Stimulated activated CD8-positive, alpha-beta memory T cell treated with anti-CD3 and anti-CD28 coated beads, Interleukin-4, amount 100 ng/mL, for 1 hour (primary cell): ENCODE measurements at places on chromosomes 6 and 20.
A peak's percentile ranks its signal among the peaks of the same experiment; 100 is the strongest.

DNA sequence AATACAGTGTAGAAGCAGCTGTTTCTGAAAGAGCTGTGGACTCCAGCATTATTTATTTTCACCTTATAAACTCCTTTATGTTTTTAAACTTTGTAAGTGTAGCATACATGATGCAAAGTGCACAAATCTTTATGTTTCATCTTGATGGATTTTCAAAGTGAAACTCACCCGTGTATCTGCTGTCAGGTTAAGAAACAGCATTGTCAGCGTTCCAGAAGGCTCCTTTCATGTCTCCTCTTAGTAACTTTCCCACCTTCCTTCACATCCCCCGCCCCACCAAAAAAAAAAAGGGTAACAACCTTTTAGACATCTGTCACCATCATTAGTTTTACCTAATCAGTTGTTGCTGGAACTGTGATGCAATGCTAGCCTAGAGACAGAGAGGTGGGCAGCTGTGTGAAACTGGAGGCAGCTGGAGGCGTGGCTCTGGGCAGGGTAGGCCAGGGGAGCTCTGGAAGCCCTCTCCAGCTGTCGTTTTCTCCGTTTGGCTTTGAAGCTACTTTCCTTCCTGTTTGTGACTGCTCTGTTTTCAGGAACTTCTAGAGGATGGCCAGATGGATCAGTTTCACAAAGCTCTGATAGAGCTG lies 7.2 kb downstream of the ACTR5 start:
- DNase-seq = no peak

DNA sequence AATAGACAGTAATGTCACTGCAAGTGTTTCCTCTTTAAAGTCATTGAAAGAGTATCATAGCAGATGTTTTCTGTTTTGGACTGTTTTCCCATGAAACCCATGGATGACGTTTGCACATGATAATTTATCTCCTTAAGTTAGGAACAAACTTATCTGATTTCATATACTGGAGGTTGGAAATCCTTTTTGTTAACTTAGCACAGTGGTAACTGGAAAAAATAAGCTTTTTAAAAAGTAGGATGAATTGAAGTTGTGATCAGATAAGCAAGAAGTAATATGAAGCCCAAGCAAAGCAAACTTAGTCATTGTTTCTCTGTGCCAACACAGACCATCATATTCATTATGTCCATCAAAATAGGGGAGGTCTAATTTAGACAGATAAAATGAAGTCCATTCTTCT lies 61.6 kb downstream of the PLCB4 start:
- no peak for DNase-seq

- DNase-seq = no peak
These were observed 56.5 kb downstream of the PRR18 start for GRCh38 chr6:166251655-166252054.

DNA sequence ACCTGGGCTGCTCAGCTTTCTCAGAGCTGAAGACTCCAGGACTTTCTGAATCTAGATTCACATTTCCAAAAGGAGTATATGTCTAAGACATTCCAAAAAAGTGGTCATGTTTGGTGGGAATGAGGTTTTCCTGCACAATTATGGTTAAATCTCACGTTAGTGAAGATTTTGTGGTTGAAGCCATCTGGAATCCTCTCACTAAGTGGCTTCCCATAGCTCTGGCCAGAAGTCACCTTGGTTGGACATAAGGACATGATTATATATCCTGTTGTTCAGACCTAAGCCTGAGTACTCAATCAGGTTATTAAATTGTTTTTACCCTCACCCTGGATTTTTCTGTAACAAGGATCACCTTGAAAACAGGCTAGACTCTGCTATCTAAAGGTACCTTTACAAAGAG lies 176.1 kb upstream of the PLN start:
- no peak for DNase-seq

DNA sequence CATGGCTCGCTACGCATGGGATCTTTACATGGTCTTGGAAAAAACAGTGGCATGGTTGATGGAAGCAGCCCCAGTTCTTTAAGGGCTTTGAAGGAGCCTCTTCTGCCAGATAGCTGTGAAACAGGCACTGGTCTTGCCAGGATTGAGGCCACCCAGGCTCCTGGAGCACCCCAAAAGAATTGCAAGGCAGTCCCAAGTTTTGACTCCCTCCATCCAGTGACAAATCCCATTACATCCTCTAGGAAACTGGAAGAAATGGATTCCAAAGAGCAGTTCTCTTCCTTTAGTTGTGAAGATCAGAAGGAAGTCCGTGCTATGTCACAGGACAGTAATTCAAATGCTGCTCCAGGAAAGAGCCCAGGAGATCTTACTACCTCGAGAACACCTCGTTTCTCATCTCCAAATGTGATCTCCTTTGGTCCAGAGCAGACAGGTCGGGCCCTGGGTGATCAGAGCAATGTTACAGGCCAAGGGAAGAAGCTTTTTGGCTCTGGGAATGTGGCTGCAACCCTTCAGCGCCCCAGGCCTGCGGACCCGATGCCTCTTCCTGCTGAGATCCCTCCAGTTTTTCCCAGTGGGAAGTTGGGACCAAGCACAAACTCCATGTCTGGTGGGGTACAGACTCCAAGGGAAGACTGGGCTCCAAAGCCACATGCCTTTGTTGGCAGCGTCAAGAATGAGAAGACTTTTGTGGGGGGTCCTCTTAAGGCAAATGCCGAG lies 78.2 kb downstream of the ASXL1 start:
- no peak for DNase-seq

DNA sequence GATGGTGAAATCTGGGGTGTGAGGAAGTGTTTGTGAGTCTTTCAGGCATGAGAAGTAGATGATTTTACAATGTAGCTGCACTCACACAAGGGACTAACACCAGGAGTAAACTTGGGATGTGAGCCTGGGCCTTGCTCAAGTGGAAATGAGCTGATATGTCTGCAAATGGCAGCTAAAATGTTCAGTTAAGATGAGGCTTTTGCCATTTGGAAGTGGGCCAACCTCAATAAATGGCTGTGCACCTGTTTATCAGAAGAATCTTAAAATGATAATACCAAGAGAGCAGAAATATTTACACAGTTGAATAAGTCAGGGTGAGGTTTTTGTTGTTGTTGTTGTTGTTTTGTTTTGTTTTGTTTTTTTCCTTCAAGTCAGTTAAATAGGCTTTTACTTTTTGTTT lies 25.7 kb upstream of the KLHL31 start:
- no peak for DNase-seq

DNA sequence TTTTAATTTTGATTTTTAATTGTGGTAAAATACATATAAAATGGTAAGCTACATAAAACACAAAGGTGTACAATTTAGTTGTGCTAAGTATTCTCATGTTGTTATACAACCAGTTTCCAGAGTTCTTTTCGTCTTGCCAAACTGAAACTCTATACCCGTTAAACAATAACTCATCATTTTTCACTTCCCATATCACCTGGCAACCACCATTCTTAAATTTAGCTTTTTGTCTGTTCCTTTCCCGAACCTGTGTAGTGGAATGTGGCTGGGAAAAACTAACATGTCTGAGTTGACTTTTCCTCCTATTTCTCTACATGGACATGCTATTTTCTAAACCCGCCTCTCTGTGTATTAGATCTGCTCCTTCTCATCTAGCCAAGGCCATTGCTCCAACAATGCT lies 27.6 kb downstream of the RPRD1B start:
- DNase-seq = no peak

GRCh38 chr6:18997375-18997826 lies 610.3 kb downstream of the RNF144B start:
- DNase-seq = no peak

DNA sequence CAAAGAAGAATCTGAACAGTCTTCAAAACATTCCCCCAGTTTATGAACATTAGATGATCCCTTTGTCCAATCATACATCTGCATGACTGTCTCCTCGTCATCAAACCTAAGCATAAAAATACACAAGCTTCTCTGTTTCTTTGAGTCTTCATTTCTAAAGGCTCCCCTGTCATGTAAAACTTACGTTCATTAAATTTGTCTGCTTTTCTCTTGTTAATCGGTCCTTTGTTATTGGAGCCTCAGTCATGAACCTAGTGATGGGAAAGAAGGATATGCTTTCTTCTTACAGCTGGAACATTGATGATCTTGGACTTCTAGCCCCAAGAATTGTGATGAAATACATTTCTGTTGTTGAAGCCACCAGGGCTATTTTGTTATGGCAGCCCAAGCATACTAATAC lies 18.0 kb upstream of the RIPOR2 start:
- DNase-seq = no peak

- DNase-seq = no peak
These were observed 7.5 kb upstream of the IFNGR1 start for GRCh38 chr6:137226697-137227096.

- DNase-seq = peak; percentile 41
These were observed 3.1 kb downstream of the MTCL3 start for GRCh38 chr6:127515794-127516661.

DNA sequence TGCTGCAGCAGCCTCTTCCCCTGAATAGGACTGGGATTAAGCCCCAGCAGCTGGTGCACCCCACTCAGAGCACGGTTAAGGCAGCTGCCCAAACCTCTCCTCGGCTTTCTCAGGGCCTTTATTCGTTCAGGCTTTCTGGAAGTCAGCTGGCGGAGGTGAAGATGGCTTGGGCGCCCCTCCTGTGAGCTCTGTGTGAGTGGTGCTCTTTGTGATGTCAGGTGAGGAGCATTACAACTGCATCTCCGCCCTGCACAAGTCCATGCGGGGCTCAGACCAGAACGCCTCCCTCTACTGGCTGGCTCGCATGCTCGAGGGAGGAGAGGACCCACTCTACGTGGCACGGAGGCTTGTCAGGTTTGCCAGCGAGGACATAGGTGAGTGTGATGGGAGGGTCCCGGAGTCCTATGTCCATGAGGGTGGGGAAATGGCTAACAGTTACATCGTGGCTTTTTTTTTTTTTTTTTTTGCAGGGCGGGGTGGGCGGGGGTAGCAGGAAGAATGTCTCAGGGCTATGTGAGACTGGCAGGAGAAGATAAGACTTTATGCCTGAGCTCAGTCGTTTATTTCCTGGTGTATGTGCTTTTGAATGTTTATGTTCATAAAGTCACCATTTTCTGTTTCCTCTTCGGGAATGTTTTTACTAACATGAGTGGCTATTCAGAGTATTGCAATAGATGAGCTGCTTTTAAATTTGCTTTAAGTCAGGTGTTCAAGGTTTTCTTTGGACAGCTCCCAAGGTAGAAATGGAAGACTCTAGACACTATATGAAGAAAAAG lies 18.2 kb downstream of the WRNIP1 start:
- DNase-seq = no peak

GRCh38 chr6:7230956-7231713 lies 81.9 kb downstream of the SSR1 start:
- no peak for DNase-seq

DNA sequence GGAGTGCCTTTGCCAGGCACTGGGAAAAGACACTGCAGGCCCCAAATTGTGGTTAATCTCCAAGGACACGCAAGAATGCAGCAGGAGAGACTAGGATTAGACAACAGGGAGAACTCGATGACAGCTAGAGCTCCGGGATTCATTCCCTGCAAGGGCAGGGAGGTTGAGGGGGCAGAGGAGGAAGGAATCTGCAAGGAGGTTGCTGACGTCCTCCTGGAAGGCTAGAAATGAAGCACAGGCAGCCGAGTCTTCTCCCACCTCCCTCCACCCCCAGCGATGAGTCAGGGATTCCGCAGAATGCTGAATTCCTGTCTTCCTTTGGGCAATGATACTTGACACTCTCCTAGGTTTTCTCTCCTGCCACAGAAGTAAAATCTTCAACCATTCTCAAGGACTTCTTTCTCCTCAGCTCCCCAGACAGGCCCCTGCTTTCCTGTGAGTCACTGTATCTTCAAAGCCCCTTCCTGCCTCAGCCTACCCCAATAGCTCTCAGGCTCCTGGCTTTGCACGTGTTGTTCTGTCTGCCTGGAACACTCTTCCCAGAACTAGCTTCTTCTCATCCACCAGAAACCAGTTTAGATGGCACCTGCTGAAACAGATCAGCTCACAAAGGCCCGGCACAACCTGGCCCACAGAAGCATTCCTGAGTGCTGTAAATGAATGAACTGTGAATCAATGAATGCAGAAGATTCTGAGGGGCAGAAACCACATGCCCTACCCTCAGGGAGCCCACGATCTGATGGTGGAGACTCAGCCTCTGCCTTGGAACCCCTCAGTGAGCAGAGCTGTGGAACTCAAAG lies 85.6 kb downstream of the MRPL14 start:
- DNase-seq = no peak

- no peak for DNase-seq
These were observed 57.7 kb upstream of the PBOV1 start for GRCh38 chr6:138275976-138276375.

GRCh38 chr20:19765913-19766312 lies 7.9 kb downstream of the RIN2 start:
- DNase-seq = no peak

- DNase-seq = no peak
These were observed 35.9 kb upstream of the MYLIP start for GRCh38 chr6:16092990-16093389.

DNA sequence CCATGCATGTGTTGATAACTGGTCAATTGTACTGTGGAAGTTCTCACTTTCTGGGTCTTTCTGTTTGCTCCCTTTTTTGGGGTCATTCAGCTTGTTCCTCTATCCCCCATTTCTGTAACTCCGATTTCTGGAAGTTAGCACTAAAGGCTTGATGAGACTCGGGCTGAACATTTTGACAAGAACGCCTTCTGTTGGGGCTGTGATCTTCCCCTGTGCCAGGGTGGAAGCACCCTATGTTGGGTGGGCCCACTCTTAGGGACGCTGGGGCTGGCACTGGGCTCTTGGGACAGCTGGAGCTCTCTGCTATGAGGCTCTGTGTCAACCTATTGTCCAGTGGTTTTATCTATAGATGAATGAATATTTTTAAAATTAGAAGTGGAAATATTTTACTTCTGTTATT lies 60.1 kb upstream of the FRMD1 start:
- DNase-seq = no peak

DNA sequence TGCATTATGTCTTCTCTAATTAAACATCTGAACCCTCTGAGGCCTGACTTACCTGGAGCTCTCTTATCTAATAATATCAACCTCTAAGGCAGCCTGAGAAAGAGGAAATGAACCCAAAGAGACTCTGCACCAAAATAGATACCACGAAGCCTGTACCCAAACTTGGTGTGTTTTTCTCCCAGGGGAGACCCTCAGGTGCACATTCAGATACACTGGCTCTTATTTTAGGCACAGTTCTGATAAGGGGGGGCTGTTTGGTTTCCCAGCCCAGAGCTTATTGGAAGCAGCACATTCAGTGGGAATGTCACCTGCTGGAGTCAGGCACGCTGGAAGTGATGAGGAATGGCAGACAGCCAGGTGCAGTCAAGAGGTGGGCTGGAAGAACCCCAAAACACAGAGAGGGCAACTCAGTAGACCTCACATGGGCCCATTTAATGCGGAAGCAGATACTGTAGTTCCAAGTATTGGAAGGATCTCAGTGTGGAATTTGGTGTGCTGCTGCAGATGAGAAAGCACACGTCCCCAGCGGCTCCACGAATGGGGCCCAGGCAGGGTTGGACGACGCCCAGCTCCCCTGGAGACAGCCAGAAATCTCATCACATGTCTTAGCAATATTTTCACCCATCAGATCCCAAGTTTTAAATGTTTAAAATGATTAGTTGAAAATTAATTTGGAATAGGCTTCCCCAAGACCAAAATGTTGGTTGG lies 9.7 kb upstream of the CCR6 start:
- DNase-seq = no peak

- DNase-seq = no peak
These were observed 29.9 kb downstream of the FBXO5 start for GRCh38 chr6:152952866-152953509.

GRCh38 chr6:53246924-53247323 lies 98.3 kb upstream of the GCM1 start:
- no peak for DNase-seq
